ENCODE measurements at places on chromosomes 16 and 17.

- peak; percentile 17 for DNase-seq
These were observed 1.7 kb downstream of the PSMD11 start for GRCh38 chr17:32445971-32446370.

- no peak for DNase-seq
These were observed 252.9 kb downstream of the GRIN2A start for GRCh38 chr16:9929313-9929712.

- DNase-seq: no peak
These were observed 12.6 kb upstream of the IL21R start for GRCh38 chr16:27389272-27389961.

DNA sequence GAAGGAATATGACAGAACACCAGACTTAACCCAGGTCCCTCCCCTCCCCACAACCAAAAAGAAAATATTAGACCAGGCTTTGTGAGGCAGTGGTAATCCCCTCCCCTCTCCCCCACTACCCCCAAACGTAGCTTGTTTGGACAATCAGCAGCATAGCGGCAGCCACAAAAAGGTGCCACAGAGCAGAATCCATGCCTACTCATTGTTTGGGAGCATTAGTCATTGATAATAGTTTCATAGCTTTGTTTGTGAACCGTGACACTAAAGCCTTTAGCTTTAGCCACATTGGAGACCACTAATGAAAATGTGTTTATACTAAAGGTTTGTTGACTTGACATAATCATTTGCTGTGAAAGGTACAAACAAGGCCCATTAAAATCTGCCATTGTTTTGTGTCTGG is 65.1 kb downstream of the NUP93 start:
- DNase-seq: no peak

DNA sequence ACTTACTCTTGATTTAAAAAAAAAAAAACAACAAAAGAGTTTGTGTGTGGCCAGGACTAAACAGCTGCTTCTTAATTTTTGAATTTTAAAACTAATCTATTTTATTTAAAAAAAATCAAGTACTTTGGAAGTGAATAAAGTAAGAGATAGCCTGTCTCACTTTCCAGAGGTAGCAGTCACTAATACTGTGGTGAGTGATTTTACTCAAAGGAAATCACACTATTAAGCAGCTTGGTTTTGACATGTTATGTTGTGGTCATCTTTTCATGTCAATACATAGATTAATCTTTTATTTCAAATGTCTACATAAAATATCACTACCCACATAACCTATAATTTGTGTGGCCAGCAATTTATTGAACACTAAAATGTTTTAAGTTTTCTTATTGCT is 102.2 kb upstream of the HLF start:
- no peak for DNase-seq

DNA sequence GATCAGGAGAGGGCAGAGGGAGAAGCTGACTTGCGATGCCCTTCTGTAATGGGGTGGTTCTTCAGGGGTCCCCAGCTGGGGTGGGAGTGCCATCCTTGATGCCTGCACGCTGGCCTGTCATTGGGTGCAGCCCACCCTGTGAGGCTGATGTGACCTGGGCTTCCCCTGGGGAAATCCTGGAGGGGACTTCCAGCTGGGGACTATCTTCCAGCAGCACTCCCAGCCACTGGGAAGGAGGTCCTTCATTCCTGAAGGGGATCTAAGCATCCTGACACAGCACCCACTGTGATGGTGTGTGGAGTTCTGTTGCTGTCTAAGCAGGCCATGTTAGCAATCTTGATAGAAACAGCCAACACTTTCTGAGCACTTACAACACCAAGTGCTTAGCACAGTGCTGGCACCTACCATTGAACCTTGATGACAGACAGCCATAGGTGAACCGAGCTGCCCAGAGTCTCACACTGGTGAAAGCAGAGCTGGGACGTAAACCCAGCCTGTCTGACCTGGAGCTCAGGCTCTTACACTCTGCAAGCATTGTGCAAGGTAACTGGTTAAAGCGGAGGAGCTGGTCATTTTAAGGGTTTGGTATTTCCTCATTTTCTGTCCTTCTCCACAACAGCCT is 211.3 kb downstream of the CCDC182 start:
- DNase-seq: no peak

DNA sequence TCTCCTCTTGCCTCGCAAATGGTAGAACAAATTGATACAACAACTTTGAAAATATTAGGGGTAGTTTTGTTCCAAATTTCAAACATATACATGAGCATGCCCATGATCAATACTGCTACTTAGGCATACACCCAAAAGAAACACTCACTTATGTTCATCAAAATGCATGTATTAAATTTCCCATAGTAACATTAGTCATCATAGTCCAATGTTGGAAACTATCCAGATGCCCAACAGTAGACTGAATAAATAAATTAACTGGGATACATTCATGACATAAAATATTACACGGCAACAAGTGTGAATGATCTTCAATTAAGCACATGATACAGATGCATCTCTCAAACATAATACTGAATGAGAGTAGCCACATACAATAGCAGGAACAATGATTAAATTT is 391.6 kb downstream of the CDH11 start:
- no peak for DNase-seq

- peak; percentile 73 for DNase-seq
These were observed 26.8 kb downstream of the GP2 start for GRCh38 chr16:20300312-20301097.

DNA sequence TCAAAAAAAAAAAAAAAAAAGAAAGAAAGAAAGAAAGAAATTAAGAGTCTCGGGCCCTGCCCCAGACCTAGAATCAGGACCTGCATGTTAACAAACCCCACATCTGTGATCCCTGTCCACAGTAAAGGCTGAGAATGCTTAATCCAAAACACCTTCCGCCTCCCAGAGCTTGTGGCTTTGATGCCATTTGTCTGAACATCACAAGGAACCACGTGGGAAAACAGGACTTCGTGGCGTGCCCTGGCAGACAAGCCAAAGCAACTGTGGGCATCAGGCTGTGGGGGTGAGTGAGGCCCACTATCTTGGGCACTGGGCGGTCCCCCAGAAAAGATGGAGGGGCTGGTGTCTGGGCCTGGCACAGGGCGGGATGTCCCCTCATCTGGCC is 173.4 kb upstream of the CIBAR2 start:
- no peak for DNase-seq

DNA sequence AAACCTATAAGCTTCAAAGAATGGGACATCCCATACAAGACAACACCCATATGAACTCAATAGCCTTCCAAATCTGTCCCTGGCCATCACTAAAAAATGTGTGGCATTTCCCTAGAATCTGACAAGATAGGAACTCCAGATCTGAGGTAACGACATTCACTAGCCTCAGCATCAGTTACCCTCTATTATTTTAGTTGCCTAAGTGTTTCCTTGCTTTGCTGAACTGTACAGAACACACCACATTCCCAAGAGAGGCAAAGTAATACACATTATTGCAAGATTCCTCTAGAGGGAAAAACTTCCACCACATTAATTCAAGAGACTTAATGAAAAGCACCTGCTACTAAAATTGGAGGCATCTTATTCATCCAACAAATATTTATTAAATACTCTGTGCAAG is 5.0 kb downstream of the LSM12 start:
- no peak for DNase-seq

GRCh38 chr17:43548689-43549379 is 2.7 kb upstream of the ETV4 start:
- DNase-seq: no peak

DNA sequence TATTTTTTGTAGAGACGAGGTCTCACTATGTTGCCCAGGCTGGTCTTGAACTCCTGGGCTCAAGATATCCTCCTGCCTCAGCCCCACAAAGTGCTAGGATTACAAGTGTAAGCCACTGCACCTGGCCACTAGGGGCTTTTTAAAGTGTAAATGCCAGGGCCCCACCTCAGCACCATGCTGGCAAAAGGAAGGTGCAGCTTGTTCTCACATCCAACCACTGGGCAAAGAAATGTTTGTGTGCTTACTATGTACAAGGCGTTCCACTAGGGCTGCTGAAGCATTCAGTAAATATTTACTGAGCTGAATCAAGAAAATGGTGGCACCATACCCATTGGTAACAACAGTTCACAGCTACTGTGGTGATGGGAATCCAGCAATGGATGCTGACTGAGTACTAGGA is 22.6 kb downstream of the COG1 start:
- no peak for DNase-seq

GRCh38 chr16:10938796-10939648 is 3.2 kb downstream of the DEXI start:
- DNase-seq: no peak

- no peak for DNase-seq
These were observed 64.5 kb downstream of the WSCD1 start for GRCh38 chr17:6134721-6135120.

GRCh38 chr17:60712675-60713074 is 35.0 kb downstream of the BCAS3 start:
- peak; percentile 85 for DNase-seq

DNA sequence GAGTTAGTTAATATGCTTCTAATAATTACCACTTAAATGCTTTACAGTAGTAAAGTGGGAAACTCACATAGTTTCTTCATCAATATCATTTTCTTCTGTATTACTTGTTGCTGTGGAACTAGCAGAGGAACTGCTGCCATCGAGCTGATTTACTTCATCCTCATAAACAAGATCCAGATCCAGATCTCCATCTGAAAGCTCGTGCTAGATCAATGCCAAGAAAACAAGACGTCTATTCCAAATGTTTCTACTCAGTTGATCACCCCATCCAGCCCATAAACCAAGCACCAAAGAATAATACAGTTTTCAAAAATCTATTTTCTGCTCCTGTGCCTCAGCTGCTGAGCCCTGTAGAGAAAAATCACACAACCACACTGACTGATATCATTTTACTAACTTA is 59.1 kb downstream of the TRIM37 start:
- DNase-seq: no peak

GRCh38 chr17:79132271-79133064 is 57.8 kb downstream of the ENGASE start:
- DNase-seq: no peak

- DNase-seq: no peak
These were observed 17.9 kb downstream of the QPRT start for GRCh38 chr16:29696881-29697331.

DNA sequence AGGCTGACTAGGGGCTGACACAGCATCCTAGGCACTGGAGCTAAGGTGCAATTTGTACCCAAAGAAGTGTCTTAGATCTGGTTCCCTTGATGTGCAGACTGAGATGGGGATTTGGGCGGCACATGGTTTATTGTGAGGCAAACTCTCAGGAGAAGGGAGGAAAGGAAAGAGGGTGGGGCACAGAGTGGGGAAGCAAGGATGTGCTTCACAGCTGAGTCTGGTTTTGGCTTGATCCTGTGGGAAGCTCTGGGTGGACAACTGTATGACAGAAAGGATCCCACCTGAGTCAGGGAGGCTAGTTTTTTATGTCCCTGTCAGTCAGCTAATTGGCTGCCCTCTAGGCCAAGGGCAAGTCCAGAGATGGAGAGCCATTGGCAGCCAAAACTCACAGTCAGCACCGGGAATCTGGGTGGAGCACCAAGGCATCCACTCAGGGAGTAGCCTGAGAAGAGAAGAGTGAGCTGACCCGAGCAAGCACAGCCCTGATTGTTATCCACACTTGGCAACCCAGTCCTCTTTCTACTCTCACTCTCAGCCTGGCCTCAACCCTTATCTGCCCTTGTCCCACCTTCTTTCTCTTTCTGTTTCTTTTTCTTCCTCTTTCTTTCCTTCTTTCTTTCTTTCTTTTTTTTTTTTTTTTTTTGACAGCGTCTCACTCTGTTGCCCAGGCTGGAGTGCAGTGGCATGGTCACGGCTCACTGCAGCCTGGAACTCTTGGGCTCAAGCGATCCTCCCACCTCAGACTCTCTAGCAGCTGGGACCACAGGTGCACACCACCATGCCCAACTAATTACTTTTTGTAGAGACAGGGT is 12.0 kb downstream of the ARL4D start:
- peak; percentile 22 for DNase-seq

GRCh38 chr17:78919861-78920450 is 5.2 kb downstream of the TIMP2 start:
- no peak for DNase-seq

- DNase-seq: peak; percentile 51
These were observed 11.1 kb downstream of the TNS4 start for GRCh38 chr17:40490289-40490853.

DNA sequence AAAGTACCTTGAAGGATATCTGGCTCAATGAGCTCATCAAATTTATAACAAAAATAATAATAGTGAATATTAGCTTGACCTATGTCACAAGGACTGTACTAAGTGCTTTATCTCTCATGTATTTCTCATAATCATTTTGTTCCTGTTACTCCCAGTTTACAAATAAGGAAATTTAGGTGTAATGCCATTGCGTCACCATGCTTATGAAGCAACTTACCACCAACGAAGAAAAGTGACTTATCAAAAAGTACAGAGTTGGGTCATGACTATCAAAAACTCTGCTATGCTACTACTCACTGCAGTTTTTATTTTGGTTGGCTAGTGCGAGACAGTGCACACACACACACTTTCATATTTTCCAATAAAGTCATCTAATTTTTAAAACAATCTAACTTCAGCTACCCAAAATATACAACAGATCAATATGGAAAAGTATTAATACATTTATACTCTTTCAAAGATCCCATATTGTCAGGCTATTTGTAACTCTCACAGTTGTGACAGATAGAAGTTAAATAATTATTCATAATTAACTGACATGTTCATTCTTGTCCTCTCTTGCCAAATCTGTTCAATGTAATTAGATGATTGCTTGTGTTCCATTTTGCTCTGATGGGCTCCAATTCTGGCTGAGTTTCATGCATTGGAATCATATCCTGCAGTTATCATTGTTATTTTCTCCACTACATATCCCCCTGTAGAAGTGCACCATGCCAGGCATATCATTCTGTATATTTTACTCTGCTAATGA is 119.4 kb downstream of the KCNJ2 start:
- no peak for DNase-seq

DNA sequence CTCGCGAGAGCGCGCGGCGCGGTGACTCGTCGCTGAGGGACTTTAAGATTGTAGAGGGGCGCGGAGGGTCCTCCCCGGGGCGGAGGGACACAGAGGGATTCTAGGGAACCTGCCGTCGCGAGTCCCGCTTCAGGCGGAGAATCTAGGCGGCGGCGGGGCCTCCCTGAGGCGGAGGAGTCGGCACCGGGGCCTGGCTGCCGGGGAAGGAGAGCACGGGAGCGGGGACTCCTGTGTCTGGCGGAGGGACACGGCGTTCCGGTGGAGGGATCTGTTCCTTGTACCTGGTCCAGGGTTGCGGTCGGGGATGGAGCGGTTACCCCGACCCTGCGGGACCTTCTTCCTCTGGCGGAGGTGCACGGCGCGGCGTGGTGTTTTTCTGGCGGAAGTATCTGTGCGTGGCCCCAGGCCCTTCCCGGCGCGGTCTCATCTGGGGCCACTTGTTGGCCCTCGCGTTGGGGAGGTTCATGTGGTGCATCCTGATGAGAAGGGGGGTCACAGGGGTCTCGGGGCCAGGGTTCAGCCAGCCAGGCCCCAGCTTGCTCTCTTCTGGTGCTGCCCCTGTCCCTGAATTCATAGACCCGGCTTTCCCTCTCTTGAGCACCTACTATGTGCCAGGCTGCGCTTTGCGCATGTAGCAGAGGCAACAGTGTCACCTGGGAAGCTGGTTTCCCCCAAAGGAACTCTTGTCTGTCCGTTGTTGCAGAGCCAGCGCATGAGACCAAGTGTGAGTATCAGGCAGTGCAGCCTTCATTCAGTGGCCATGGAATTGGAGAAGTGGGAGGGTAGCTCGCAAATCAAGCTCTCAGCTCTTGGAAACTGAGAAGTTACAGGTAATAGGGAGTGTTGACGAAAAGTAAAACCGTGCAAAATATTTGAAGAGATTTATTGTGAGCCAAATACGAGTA is 563 bp upstream of the ZKSCAN2 start:
- peak; percentile 96 for DNase-seq

GRCh38 chr17:62751060-62751691 is 56.9 kb downstream of the MARCHF10 start:
- no peak for DNase-seq

All from ACHN (cell line).